ENCODE measurements at places on chromosomes 5 and 9. TPM values are rescaled to one million over a fixed set of nuclear protein-coding genes. Genes with fewer than 3 reads are reported as not detected.

- DNase-seq, result no peak
Measured at GRCh38 chr5:101969742-101970141, 326.3 kb downstream of the SLCO4C1 start.

- no peak for DNase-seq
Measured at GRCh38 chr9:117929868-117930267, 225.7 kb downstream of the TLR4 start.

Gene SLC46A2
- not detected for polyA plus RNA-seq

Gene PRSS3
- not detected for polyA plus RNA-seq

DNA sequence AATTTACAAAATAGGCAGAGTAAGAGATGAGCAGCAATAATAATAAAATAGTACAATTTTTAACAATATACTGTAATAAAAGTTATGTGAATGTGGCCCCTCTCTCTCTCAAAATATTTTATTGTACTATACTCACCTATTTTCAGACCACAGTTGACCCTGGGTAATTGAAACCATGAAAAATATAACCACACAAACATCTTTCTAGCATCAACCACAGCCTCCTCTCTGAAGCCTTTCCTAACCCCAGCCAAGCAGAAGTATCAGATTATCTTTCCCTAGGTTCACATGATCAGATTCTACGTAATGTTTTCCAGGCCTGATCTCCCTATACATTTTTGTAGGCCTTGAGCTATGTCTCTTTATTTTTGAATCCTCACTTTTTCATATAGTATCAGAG, 35.2 kb downstream of the DNAH5 start:
- no peak for DNase-seq

- no peak for DNase-seq
Measured at GRCh38 chr9:120905315-120906164, 21.1 kb downstream of the TRAF1 start.

DNA sequence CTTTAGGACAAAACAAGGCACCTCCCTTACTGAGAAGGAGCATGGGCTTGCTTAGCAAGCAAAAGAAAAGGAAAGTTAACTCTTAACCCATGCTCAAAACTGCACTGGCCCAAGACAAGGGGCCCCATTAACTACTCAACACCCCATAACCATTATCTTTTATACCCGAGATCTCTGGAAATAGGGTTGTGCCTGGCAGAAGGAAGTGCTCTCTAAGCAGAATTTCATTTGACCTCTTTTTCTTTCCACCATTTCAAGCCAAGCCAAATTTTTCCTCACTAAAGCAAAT, 167.2 kb downstream of the RASEF start:
- DNase-seq, result no peak

Gene FCN1
- polyA plus RNA-seq, result not detected

Measured in GM12878 (cell line).